ENCODE measurements at places on chromosomes 6 and 20. TPM values are rescaled to one million over a fixed set of nuclear protein-coding genes. Genes with fewer than 3 reads are reported as not detected.
A peak's percentile ranks its signal among the peaks of the same experiment; 100 is the strongest.

GRCh38 chr6:134340179-134340975, 22.5 kb upstream of the SGK1 start:
- no peak for DNase-seq

DNA sequence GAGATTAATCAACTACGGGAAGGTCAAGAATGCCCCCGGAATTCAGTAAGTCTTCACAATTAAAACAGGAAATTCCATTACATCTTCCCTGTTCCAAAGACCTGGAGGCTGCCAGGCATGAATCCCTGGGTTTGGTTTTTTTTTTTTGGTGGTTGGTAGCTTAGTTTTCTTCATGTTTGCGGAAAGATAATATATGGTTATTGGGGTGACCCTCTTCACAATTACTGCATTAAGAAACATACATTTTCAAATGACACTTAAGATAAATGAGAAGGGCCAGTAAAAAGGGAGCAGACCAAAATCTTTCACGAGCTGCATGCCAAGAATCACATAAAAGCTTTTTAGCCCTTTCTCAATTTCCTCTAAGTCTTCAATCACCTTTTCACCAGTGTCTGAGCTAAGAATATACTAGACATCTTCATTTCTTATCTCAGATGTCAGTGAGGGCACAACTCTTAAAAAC, 64.0 kb downstream of the KIF13A start:
- DNase-seq = no peak

- DNase-seq = no peak
These were observed 89.4 kb downstream of the TBXT start for GRCh38 chr6:166078294-166078693.

DNA sequence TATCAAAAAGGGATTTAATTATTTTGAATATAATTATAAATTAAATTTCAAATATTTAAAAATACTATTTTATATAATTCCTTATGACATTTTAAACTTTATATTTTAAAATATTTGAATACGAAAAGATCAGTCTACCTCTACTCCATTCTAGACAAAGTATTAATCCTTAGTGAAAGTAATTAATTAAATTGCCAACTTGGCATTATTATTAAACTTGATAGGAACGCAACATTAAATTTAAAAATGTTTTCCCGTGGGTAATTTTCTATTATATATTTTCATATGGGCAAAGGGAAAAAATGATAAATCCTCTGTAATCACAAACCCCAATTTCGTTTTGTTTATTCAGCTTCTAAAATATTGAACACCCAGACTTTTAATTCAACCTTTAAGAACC, 8.4 kb upstream of the FHL5 start:
- no peak for DNase-seq

- DNase-seq = no peak
These were observed 53.0 kb downstream of the ALDH8A1 start for GRCh38 chr6:134896910-134897309.

DNA sequence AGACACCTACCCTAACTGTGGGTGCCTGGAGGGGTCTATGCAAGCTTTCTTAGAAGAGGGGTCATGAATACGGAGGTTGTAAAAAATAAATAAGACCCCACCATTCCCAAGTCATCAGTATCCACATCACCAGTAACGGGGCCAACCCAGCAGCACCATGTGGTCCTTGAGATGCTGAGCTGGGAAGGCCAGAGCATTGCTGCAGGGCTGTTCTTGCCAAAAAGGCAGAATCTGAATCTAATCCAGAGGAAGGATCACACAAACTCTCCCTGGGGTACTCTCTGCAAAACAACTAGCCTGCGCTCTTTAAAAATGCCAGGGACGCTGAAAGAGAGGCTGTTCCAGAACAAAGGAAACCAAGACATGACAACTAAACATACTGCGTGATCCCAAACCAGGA, 43.2 kb downstream of the SSR1 start:
- no peak for DNase-seq

DNA sequence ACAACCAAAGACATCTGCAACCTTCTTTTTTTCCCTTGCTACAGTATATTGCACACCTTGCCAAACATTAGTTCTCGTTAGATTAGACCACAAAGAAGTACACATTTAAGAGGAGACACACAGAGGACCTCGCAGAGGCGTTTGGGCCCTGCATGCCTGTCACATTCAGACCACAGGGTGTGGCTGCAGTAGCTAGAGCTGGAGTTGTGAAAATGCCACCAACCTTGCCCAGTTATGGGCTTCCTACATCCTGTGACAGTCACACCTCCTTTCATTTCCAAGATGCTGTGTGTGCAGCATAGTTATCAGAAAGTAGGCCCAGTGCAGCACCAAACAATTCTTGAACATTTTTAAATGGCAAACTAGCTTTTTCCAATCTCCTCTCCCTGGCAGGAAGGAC, 2.4 kb downstream of the SYNE1 start:
- no peak for DNase-seq

DNA sequence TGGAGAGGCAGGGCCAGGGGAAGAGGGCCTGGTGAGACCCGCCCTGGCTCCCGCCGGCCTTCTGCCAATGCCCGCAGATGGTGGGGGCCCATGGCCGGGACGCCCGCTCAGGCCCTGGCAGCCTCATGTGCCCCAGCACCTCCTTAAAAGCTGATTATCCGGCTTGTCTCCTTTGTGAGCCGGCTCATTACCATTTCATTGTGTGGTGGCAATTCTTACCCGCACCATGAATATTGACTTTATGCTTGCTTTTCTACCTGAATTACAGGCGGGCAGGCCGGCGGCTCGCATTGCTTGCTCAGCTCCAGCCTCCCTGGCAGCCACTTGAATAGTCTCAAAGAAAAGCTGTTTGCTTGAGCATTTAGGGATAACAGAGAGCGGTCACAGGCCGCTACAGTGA, 120.0 kb upstream of the JAG1 start:
- DNase-seq = no peak

DNA sequence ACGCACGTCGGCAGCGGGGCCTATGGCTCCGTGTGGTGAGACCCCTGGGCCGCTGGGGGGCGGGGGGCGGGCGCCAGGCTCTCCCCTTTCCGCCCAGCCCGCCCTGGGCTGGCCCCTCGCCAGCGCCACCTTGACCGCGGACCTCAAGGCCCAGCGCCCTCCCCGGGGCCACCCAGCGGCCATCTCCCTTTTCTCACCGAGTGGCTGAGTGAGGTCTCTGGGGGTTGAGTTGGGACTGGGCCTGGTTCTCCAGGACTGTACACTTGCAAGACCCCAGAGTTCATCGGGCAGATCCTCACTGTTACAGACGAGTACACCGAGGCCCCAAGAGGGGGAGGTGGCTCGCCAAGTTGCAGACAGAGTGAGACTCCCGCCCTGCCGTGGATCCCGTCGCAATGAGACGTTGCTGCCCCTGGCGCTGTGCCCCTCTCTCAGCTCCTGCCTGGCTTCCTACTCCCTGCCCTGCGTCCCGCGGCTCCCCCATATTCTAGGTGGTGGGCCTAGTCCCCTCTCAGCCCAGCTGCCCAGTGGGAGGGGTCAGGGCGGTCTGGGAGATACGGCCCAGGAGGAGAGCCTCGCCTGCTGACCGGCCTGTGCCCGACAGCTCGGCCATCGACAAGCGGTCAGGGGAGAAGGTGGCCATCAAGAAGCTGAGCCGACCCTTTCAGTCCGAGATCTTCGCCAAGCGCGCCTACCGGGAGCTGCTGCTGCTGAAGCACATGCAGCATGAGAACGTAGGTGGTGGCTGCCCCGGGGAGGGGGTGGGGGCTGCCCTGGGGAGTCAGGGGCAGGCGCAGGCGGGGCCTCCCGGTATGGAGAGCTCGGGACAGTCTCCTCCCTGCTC, 576 bp downstream of the MAPK13 start:
- DNase-seq = no peak

DNA sequence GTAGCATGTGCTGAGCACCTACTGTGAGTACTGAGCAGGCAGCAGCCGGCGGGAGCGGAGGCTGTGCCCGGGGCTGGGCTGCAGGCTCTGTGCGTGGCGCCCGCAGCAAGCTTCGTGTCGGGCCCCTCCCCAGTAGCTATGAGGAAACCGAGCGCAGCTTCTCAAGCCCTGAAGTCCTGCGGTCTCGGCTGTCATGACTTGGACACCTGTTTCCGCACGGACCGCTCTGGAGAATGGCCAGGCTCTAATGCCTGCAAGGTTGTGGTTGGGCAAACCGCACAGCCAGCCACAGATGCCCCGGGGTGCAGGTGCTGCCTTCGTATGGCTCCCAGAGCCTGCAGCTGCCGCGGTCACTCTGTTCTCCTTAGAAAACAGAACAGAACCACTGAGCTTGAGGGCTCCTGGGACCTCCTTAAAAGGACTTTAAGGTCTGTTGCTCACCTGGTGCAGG, 33.7 kb downstream of the PYGB start:
- peak; percentile 66 for DNase-seq

DNA sequence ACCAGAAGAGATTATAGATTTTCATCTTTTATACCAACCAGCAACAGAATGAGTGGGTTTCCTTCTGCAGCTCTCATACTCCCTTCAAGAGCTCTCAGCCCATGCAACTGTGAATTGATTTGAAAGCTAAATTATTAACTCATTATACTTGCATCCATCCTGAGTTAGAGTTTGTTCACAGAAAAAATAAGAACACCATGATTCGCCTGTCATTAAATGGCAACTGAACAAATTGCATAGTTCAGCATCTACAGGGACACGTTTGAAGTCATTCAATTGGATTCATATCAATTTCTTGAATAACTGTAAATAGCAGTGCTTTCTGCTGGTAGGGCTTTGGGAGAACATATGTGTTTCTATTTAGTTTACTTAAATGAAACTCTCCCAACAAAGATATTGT, 65.7 kb downstream of the NKAIN2 start:
- DNase-seq = no peak

GRCh38 chr20:5078399-5078958, 41.3 kb downstream of the PCNA start:
- peak; percentile 82 for DNase-seq

DNA sequence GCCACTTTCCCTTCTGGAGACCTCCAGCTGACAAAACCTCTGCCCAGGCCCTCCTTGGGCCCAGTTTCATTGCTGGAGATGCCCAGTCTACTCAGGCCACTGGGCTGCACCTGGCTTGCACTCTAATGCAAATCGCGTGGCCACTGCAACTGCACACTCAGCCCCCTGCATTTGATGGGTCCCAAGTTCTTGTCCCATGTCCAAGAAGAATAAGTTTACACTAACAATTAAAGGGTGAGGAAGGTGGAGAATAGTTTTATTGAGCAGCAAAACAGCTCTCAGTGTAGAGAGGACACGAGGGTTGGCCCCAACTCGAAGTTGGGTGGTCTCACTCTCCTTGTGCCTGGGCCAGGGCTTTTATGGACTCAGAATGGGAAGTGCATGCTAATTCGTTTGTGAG, 31.9 kb upstream of the THEMIS start:
- DNase-seq = peak; percentile 48

- no peak for DNase-seq
These were observed 7.3 kb downstream of the ZKSCAN3 start for GRCh38 chr6:28357036-28357435.

- no peak for DNase-seq
These were observed 251.8 kb upstream of the PLN start for GRCh38 chr6:118296129-118296901.

GRCh38 chr6:7053125-7053774, 54.5 kb upstream of the RREB1 start:
- DNase-seq = no peak

DNA sequence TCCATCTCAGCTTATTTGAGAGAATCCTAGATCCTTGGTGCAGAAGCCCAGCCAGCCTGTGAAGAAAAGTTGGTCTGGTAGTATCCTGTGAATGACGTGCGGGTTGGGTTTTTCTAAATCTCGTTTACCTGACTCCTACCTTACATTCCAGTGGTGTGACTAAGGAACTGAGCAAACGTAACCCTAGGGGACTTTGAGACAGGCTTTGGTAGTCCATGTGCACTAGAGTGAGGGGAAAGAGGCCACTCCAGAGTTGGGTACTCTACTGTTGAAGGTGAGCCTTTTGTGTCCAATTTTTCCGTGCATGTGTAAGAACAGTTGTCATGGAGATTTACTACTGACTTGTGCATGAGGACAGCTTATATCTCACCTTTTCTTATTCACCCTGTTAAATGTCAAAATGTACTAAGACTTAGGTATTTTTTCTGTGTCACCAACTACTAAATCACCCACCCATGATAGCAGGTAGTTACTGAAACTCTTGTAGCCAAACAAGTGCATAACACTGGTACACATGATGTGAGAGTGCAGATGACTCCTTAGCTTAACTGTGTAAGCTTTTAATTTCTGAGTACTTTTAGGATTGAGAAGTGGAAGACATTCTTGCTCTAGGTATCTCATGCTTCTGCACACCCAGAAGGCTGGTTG, 26.3 kb upstream of the PLCG1 start:
- DNase-seq = no peak

GRCh38 chr6:11370191-11371018, 137.9 kb upstream of the NEDD9 start:
- DNase-seq = no peak

DNA sequence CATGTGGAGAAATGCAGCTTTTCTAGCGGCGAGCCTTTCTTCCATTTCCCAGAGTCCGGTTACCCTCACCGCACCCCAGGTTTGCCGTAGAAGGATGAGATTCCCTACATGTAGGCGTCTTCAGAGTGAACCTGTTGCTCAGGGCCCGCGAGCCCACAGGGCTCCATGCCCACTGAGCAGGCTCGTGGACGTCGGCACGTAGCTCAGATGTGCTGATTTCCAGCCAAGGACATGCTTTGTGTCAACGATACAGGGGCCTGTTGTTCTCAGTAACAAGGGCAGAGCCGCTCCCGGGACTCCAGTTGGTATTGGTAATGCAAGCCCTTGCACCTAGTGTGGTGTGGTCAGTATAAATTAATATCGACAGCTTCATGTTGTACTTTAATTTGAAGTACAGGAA, 159.6 kb downstream of the MTHFD1L start:
- DNase-seq = peak; percentile 78

GRCh38 chr6:122389704-122390372, 9.6 kb upstream of the HSF2 start:
- no peak for DNase-seq

- DNase-seq = no peak
These were observed 9.0 kb upstream of the MRGBP start for GRCh38 chr20:62787321-62787720.

DNA sequence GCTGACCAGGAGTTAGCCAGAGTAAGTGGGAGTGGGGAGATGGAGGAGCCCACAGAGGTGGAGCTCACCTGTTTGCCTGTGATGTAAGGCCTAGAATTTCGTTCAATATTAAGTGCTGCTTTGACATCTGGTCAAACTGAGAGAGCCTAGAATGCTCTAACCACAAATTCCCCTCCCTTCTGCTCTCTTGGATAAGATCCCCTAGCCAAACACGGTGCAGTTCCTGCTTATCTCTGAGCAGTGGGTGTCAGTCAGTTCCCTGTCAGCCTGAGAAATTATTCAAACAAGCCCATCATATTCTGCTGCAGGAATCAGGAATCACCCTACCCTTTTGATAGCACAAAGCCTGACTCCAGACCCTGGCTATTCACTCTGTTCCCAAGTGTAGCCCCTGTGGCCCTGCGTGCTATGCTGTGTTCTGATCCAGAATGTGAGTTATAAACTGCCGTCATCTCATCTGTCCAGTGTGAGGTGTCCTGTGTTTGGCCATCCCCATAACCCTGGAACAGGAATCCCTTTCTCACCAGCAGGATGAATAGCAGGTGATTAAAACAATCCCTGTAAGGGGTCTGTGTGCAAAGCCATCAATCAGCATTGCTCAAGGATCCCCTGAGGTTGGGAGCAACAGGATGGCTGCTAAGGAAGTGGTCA, 31.8 kb upstream of the ZNF133 start:
- DNase-seq = no peak

TDP2 gene
- 21.7 TPM for total RNA-seq

TUBB2B gene
- 0.97 TPM for total RNA-seq

DSP gene
- 305 TPM for total RNA-seq

OR2J3 gene
- not detected for total RNA-seq

CDYL gene
- total RNA-seq = 32.1 TPM

VGLL2 gene
- not detected for total RNA-seq
